ENCODE measurements at places on chromosomes 5 and 9.

GRCh38 chr5:1130218-1130946 is 18.5 kb upstream of the SLC12A7 start:
- no peak for DNase-seq

DNA sequence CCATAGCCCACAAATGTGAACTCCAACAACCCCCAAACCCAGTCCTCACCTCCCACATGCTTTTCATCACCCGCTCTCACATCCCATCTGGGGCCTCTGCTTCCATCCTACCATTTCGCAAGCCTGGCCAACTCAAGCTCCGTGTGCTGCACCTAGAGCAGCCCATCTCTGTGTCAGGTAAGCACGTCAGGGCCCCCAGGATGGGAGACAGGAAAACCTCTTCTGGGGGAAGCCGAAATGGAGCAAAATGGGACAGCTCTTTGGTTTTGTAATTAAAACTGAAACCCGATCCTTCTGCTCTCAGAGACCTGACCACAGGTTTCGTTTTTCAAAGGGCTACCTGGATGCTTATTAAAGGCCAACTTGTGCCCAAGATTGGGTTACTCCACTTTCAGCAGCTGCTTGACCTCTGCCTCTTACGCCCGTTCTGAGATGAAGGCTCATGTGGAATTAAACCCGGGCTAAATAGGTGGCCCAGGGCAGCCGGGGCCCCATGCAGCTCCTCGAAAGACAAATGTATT is 287.7 kb downstream of the SLIT3 start:
- DNase-seq: no peak

GRCh38 chr9:6944093-6944551 is 186.3 kb downstream of the KDM4C start:
- DNase-seq: no peak

DNA sequence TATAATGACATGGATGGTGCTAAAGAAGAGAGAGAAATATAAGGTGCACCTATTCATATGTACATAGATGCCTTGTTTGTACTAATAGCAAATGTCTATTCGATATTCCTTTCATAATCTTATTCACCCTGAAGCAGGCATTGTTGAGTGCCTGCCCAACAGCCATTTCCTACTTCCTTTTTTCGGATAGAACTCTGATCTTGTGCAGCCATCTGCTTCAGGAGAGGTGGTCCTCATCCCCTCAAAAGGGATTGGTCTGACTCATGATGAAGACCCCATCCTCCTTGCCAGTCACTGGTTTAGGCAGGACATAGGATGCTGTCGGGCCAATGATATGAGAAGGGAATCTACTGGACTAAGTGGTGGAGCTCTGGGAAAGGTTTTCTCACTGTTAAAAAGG is 8.4 kb upstream of the RANBP3L start:
- no peak for DNase-seq
